Breast epithelium (tissue), 4 donors: ENCODE measurements at places on chromosomes 2 and 18.
A peak's percentile ranks its signal among the peaks of the same experiment; 100 is the strongest.

GRCh38 chr2:54053830-54054229, 61.6 kb upstream of the ACYP2 start:
- peak overlapping the region; percentile 14 for H3K27ac ChIP-seq
- DNase-seq: no peak
- no peaks in the 10 kb centered on the region for H3K36me3 ChIP-seq
- H3K27me3 ChIP-seq: no peaks in the 10 kb centered on the region
- no peak overlapping the region for H3K4me3 ChIP-seq

DNA sequence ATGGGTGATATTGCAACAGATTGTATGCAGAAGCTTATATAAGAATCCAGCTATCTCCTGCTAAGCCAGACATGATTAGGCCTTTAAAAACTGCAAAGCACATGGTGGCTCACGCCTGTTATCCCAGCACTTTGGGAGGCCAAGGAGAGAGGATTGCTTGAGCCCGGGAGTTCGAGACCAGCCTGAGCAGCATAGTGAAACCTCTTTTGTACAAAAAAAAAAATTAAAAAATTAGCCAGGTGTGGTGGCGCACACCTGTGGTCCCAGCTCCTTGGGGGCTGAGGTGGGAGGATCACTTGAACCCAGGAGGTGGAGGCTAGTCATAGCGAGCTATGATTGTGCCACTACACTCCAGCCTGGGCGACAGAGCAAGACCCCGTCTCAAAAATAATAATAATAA, 204.6 kb downstream of the TNS1 start:
- peaks cover 7% of the 10 kb centered on the region for H3K36me3 ChIP-seq
- no peaks in the 10 kb centered on the region for H3K4me1 ChIP-seq
- H3K27ac ChIP-seq: peak overlapping the region; percentile 21

DNA sequence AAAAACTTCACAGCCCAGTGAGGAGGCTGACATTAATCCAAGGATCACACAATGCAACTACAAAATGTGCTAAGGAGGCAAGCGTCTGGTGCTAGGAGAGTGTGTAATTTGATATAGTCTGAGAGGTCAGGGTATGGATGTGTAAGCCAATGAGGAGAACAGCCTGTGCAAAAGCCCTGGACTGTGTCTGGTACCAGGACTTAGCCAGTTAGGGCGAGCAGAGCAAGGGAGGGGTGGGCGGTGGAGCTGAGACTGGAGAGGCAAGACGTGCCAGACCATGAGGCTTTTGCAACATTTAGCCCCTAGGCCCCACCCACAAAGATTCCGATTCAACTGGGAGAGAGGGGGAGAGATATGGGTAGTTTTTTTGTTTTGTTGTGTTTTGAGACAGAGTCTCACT, 33.5 kb upstream of the SPRED2 start:
- H3K4me1 ChIP-seq: no peaks in the 10 kb centered on the region
- no peak overlapping the region for H3K27ac ChIP-seq
- no peak for DNase-seq
- no peak overlapping the region for H3K4me3 ChIP-seq
- H3K36me3 ChIP-seq: no peaks in the 10 kb centered on the region

GRCh38 chr2:215137741-215138340, 585 bp downstream of the ABCA12 start:
- DNase-seq: no peak
- H3K27ac ChIP-seq: peak overlapping the region; percentile 67
- peak overlapping the region; percentile 3 for H3K4me3 ChIP-seq
- H3K36me3 ChIP-seq: no peaks in the 10 kb centered on the region
- H3K4me1 ChIP-seq: no peaks in the 10 kb centered on the region

- H3K36me3 ChIP-seq: no peaks in the 10 kb centered on the region
- no peaks in the 10 kb centered on the region for H3K27me3 ChIP-seq
- no peak overlapping the region for H3K4me3 ChIP-seq
Measured at GRCh38 chr2:7034303-7034702, 117.1 kb downstream of the RNF144A start.
